GM06990 (cell line): ENCODE measurements at places on chromosomes 5 and 9.

DNA sequence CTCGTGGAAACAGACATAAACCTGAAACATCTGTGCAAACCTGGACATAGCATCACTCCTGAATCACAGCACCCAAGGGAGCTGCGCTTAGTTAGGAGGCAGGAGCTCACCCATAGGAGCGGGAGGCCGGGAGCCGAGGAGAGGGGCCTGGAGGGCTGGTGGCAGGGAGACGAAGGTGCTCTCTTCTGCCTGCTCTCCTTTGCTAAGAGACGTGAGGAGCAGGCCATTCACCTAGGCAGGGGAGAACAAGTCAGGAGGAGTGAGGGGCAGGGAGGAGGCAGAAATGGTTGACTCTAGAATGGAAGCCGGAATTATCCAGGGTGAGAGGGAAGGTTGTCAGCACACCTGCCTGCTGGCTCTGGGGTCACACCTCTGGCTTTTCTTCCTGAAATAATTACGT, 398.4 kb upstream of the IRX2 start:
- no peak for DNase-seq

DNA sequence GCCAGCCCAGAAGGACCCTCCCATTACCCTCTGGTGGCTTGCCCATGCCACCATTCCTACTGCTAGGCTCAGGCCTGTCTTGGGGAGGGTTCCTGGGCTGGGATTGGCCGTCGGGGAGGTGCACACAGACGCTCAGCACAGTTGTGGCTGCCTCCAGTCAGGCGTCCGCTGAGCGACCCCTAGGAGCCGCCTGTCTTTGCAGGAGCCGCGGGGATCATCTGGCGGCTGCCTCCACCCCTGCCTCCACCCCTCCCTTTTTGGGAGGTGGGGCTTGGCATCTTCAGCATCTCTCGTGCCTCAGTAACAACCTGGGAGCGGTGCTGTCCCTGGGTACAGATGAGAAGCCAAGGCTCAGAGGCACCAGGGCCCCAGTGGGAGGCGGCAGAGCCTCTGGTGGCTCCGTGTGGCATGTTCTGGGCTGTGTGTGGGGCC, 39.6 kb downstream of the RXRA start:
- no peak for DNase-seq

DNA sequence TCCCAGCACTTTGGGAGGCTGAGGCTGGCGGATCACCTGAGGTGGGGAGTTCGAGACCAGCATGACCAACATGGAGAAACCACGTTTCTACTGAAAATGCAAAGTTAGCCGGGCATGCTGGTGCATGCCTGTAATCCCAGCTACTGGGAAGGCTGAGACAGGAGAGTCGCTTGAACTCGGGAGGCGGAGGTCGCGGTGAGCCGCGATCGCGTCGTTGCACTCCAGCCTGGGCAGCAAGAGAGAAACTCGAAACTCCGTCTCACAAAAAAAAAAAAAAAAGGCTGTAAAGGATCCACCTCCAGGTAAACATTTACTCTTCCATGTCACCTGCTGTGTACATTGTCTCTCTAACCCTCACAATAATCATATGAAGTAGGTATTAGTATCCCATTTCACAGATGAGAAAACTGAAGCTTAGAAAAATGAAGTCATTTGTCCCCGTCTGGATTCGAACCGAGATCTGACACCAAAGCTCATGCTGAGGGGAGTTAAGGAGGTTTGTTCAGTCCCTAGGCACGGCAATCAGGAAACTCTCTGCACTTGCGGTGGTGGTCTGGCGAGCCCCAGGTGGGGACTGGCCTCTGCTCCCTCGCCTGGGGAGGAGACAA, 494 bp upstream of the DOCK2 start:
- DNase-seq: no peak

DNA sequence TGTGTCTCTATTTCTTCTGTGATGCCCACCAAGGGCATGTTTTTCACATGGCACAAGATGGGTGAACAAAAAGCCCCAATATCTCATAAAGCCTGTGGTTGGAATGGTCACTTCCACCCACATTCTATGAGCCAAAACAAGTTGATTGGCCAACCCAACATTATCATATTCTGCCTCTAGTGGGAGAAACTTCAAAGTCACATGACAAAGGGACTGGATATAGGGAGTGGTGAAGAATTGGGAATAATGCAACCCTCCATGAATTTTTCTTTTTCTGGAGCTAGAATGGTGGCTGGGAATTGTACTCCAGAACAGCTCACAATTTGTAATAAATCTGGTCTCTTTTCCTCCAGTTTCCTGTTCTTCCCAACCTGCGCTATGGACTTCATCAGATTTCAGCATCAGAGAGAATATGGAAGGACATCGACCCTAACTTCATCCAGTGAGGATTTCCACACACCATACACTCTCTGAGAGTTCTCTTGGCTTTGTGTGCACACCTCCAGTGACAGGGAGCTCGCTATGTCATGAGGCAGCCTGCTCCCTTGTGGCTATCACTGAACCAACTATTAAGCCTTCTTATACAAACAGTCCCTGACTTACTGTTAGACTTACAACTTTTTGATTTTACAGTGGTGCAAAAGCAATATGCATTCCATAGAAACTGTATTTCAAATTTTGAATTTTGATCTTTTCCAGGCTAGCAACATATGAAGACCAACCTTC, 12.0 kb upstream of the B4GALT1 start:
- no peak for DNase-seq

DNA sequence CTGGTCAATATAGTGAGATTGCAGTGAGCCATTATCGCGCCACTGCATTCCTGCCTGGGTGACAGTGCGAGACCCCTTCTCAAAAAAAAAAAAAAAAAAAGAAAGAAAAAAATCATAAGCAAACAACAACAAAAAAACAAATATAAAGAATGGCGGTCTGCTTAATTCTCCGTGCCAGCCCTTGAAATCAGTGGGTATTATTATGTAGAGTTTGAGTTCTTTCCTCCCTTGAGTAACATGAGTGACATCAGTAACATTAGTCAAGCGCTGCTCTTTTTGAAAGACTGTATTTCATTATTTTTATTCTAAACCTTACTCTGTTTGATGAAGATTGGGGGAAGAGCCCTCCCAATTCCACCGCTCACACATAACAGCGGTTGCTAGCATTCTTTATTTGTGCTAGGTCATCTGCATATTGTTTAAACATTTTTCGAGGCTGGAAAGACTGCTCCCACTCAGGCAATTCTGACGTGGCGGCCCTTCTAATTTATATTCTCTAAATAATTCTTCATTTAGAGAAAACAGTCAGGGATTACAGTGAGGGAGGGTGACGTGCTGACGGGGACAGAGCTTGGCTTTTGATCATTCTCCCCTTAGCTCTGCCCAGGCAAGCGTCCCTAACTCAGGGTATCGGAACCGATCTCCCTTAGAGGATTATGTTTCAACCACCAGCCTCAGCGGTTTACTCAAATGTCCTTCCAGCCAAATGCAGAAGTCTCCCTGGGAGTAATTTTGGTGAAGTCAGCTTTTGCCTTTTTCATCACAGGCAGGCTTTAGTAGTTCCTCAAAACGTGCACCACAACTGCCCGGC, 860 bp upstream of the MARCHF6 start:
- no peak for DNase-seq

DNA sequence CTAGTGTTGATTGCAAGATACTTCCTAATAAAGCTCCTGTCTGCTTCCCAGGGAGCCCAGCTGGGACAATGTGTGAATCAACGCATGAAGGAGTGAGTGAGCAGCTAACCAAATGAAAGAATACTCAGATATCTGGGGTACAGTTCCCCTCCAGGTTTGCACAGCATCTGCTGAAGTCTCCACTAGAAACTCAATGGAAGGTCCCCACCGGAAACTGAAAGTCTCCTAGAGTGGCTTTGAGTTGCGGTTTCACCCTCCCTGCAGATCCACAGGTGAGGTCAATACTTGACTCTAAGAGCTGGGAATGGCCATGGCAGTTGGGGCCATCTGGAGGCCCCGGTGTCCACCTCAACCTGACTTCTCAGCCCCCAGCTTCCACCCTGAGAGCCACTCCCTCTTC, 198.2 kb upstream of the MSX2 start:
- DNase-seq: no peak

DNA sequence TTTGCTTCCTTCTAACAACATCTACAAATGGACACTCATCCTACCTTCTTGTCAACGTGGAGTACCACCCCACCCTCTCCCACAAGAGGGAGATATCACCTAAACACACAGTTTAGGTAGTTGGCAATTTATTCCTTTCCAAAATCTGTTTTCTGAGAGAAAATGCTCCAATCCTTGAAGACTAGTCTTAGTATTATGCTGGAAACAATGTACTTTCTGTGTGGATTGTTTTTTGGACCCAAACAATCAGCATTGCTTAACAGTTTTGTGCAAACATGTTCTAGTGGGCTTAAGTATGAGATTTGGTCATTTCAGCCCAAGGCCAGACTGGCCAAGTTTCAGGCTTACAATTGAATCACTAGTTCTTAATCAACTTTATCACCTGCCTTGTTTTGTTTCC, 359.1 kb downstream of the ARHGEF28 start:
- DNase-seq: no peak

GRCh38 chr9:128627127-128627715, 29.4 kb downstream of the DYNC2I2 start:
- DNase-seq: no peak

- DNase-seq: no peak
Measured at GRCh38 chr9:137298401-137299202, 3.5 kb downstream of the NRARP start.

GRCh38 chr5:56178823-56179222, 54.3 kb downstream of the ANKRD55 start:
- no peak for DNase-seq

DNA sequence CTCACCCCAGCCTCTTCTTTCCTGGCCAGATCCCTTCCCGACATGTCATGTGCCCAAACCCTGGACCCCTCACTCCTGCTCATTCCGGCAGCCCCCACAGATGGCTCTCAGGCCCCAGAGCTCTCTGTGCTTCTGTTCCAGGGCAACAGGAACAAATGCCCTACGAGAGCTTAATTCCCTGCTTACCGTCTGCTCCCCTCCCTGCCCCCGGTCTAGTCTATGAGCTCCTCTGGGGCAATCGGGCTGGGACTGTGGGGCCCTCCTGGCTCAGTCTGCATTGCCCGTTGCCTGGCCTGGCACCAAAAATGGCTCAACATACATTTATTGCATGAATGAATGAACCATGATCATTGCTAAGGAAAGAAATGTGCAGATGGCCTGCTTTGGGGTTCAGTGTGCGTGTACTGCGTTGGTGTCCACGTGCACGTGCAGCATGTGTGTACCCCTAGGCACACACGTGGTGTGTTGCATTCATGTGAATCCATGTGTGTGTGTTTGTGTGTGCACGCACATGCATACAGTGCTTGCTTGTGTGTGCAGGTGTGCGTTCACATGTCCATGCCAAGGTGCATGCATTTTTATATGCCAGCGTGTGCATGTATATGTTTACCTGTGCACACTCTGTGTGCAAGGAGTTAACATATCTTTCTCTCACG, 201.2 kb upstream of the IER5L start:
- no peak for DNase-seq

DNA sequence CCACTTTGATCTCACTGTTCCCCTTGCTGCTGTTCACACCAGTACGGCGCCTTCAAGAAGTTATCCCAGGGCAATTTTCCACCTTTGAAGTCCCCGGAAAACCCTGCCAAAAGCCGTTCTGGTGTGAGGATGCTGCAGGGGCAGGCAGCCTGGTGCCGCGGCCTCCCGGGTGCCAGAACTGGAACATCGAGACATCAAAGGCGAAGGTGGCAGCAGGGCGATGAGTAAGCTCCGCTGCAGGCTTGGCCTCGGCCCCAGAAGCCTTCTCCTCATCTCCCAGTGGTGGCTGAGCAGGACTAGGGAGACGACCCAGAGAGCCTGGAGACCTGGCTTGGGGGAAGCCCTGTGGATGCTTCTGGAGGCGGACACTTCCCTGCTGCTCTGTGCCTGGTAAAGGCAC, 115.3 kb upstream of the MSX2 start:
- DNase-seq: no peak

DNA sequence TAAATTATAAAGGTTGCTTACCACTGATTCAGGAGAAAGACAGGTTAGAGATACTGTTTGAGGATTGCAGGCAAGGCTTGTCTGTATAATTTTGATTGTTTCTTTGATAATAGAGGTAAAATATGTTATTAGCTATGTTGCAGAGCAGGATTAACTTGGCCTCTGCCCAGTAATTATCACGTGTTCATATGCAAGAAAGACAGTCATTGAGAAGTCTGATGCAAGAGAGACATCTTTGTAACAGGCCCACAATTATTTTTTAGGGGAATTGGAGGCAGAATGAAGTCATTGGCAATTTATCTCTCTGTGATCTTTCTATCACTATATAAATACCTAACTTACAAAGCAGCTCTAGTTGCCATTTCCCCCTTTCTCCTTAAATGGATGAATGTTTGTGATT, 46.0 kb downstream of the SLC44A1 start:
- no peak for DNase-seq
